Left ventricle myocardium superior (tissue), 1 donor: ENCODE measurements at places on chromosomes 5 and 9. TPM values are rescaled to one million over a fixed set of nuclear protein-coding genes. Genes with fewer than 3 reads are reported as not detected.

The DNM1 gene
- total RNA-seq, result 5.4 TPM

The SPATA31A3 gene
- not detected for total RNA-seq

The TNFSF15 gene
- total RNA-seq, result not detected

The PCDHB2 gene
- 2.2 TPM for total RNA-seq

The PCSK5 gene
- 4.1 TPM for total RNA-seq

- DNase-seq, result no peak
These were observed 359.3 kb downstream of the TMEM161B start for GRCh38 chr5:87909382-87909781.

- DNase-seq, result no peak
These were observed 488 bp upstream of the MCTP1 start for GRCh38 chr5:95285409-95285755.

GRCh38 chr9:135811801-135812200 is 95.5 kb downstream of the CAMSAP1 start:
- DNase-seq, result no peak

- no peak for DNase-seq
These were observed 145.9 kb upstream of the CDH6 start for GRCh38 chr5:31047621-31048020.

GRCh38 chr9:137099231-137099630 is 12.4 kb downstream of the MAN1B1 start:
- no peak for DNase-seq

DNA sequence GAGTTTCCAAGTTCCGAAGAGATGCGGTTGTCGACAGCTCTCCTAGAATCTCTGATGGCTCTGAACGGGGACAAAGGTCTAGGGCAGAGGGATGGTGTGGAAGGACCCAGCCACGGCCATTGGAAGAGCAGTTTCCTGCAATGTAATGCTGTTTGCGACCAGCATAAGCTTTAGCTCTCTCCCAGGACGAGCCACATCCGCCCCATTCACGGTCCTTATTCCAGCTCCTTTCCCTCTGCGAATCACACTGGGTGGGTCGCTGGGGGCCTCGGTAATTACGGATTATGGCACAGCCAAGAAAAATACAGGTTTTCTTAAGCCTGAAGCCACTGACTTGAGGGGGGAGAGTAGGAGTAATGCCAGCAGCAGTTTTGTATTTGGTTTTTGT is 22.7 kb downstream of the ANXA2R start:
- DNase-seq, result peak; percentile 47

DNA sequence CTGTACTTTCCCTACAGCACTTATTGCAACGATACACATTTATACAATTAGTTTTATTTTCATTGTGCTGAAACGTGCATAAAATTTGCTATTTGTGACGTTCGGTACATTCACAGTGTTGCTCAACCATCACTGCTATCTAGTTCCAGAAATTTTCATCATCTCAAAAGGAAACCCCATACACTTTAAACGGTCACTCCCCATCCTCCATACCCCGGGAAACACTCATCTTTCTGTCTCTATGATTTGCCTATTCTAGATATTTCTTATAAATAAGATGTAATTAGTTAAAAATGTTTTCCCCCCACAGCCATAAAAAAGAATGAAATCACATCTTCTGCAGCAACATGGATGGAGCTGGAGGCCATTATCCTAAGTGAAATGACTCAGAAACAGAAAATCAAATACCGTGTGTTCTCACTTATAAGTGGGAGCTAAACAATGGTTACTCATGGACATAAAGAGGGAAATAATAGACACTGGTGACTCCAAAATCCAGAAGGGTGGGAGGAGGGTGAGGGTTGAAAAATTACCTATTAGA is 40.2 kb upstream of the TEX48 start:
- no peak for DNase-seq

GRCh38 chr5:141779503-141779973 is 97.5 kb upstream of the ARAP3 start:
- peak; percentile 60 for DNase-seq

DNA sequence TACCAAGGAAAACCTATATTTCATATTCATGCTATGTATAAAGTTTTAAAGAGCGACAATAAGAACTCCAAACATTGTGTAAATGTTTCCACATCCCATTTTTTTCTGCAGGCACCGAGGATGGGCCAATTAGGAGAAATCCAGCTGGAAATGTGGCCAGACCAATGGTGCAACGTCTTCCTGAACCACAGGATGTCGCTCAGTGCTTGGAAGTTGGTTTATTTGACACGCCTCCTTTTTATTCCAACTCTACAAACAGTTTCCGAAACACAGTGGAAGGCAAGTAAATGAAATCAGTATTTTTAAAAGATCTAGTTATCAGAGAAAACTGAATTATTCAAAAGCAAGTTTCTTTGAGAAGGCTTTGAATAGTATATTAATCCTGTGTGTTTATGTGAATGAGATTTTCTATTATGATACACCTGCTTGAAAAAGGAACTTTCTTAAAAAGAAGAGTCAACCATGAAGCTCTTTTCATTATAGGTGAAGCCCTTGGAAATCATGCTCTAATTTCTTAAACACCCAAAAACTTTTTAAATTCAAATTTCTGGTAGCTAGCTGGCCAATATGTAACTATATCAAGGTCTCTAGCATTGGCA is 9.1 kb downstream of the TYRP1 start:
- no peak for DNase-seq

DNA sequence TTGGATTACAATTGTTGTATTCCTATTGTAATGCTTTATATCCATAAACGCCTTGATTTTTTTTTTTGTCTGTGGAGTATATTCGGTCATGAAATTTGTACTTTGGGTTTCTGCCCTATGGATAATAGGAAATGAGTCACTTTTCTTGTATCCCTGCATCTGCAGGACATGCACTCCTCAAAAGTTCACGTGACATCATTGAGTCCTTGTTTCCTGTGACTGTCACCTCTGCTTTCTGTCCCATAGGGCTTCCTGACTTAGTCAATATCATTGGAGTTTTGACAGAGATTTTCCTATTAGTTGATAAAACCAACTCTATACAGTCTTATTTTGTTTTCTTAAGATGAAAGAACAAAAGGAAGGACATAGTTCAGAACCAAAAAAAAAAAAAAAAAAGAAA is 356.3 kb downstream of the MAT2B start:
- DNase-seq, result no peak
